ENCODE measurements at places on chromosomes 6 and 20.

- DNase-seq = no peak
Observed at GRCh38 chr20:41369673-41370072, 3.1 kb upstream of the EMILIN3 start.

- DNase-seq = no peak
Observed at GRCh38 chr6:110629153-110629552, 152.7 kb upstream of the SLC22A16 start.

DNA sequence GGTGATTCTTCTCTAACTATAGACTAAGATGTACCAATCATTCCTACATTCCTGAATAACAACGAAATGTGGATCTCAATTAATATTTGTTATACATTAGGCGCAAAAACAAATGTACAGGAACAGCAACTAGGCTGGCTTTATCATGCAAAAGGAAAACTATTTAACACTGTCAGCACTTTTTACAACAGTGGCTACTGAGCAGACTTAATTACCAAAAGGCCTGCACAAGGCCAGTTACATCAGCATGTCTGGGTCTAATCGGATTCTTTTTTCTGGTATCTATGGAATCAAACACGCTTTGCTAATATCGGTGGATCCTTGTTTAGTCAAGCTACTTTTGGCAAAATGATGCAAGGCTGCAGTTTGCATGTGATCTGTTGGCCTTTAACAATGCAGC lies 176.5 kb downstream of the UBE3D start:
- no peak for DNase-seq

DNA sequence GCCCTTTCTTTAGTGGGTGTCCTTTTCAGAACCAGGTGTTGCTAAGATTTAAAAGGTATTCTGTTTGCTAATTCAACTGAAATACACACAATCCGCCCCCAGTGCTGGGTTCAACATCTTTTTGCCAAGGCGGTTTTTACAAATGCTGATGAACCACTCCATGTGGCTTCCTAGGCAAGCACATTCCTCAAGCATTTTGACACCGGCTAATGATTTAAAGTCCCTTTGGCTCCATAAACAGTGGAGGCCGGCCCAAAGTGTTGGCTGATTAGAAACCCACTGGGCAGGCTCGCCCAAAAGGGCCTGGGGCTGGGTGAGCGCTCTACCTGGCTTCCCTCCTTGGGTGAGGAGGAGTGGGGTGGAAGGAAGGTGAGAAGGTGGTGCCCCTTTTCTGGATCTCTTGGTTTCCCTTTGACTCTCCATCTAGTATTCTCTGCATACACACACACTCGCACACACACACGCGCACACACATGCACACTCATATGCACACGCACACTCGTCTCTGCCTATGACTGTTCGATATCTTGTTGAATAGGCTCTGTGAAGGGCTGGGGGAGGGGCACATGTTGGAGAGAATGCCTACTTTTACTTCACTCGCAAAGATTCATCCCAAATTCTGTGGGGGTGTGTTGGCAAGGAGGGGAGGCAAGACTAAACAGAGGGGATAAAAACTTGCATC lies 66.7 kb upstream of the ARMC2 start:
- DNase-seq = no peak

DNA sequence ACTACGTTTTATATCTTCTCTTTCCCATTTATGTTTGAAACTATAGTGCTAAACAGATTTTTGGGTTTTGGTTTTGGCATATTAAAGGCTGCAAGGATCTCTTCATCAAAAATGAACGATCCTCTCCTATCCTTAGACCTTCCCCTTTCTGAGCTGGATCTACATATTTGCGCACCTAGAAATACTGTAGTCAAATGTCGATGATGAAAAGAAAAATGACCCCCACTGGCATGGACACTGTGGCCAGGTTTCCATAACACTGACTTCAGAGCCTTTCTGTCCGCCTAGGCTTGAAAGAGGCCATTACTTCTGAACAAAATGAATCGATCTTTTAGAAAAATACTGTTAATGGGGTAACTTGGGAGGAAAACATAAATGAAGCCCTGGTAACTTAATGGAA lies 5.8 kb downstream of the FLRT3 start:
- DNase-seq = no peak

DNA sequence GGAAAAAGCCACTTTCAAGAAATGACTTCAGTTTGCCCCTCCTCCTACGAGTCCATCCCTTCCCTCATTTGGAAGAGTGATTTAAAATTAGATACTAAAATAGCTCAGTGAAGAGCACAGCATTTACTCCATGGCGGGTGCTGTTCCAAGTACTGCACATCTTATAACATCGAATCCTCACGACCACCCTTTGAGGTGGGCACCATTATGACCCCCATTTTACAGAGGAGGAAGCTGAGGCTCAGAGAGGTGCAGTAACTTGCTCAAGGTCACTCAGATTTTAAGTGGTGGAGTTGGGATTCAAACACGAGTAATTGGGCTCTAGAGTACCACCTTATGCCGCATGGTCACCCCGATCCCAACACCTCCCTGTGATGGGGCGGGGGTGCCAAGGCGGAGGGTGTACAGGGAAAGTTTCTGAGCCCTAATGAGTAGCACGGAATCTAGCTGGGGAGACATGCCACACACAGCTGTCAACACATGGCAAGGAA lies 25.5 kb downstream of the TTBK1 start:
- DNase-seq = no peak

DNA sequence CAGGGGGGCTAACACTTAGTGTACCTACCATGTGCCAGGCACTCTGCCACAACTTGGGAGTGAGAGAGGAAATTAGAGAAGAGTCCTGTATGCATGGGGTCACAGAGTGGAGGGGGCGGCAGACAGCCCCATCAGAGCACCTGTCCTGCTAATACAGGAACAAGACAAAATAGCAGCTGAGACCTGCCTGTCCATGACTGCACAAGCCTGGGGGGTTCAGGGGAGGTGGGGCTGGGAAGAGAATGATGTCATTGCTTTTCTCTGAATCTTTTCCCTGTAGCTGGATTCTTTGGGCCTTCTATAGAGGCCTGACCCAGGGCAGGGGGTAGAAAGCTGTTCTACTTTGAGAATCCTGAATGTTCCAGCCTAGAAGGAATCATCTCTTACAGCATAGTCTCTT lies 37.4 kb downstream of the FOXP4 start:
- DNase-seq = no peak

DNA sequence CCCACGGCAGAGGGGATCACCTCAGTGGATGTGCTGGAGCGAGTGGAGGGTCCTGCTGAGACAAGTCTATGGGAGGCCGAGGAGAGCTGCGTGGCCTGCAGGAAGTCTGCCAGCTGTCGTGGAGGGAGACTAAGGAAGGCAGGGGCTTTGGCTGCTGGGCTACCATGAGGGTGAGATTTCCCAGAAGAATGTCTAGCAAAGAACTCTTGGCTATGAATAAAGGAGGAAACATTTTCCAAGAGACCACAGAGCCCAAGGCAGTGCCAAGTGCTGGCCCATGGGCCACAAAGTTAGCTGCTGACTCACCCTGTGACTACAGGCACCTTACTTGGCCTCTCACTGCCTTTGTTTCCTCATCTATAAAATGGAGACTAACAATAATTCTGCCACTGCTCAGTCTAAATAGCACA lies 73.4 kb downstream of the PRDM1 start:
- DNase-seq = no peak

GRCh38 chr6:8731874-8732273 lies 296.5 kb upstream of the SLC35B3 start:
- no peak for DNase-seq

- peak; percentile 14 for DNase-seq
Observed at GRCh38 chr6:43391440-43392031, 22.1 kb upstream of the ZNF318 start.

DNA sequence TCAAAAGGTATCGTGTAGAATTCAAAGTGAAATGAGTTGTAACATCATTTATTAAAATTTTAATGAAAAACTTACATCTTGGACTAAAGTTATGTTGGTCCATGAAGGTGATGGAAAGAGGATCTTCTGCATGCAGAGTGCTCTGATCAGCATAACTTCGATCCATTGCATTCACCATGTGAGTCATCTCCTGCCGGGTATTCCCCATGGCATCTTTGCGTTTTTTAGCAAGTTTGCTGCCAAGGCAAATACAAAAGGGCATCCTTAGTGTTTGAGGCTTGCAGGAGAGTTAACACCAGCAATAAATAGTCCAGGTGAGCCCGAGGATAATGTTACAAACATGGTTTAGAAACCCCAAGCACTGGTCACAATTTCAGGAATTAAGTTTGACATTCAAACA lies 104.2 kb upstream of the THEMIS start:
- DNase-seq = no peak

DNA sequence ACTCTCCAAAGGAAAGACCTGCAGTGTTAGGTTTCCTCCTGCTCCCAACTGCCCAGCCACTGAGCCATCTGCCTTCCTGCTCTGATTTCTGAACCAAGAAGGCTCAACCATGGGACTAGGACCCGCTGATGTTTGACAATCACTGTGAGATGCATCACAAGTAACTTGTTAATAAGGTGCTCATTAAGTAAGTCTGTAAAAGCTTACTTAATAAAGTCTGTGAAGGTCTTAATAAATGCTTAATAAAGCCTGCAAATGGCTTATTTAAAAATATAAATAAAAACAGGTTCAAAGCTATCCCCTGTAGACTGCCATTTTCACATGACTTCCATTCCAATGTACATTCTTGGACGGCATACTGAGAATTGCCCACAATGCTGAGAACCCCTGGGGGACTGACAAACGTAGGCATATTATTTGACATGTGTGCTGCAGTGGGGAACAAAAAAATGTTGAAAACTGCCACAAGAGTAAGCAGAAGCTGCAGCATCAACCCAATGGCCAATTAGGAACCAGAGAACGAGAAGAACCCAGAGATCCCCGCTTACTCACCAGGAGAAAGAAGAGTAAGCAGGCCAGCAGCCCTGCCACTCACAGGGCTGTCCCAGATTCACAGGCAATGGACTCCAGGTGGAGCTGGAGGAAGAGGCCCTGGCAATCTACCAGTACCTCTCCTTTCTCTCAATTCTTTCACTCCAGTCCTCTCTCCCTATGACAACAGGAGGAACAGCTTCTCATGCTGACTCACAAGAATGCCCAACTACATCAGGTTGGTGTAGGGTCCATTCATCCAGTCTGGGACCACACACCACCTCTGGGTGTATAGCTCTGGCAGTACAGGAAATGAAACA lies 19.5 kb downstream of the KIF13A start:
- no peak for DNase-seq

DNA sequence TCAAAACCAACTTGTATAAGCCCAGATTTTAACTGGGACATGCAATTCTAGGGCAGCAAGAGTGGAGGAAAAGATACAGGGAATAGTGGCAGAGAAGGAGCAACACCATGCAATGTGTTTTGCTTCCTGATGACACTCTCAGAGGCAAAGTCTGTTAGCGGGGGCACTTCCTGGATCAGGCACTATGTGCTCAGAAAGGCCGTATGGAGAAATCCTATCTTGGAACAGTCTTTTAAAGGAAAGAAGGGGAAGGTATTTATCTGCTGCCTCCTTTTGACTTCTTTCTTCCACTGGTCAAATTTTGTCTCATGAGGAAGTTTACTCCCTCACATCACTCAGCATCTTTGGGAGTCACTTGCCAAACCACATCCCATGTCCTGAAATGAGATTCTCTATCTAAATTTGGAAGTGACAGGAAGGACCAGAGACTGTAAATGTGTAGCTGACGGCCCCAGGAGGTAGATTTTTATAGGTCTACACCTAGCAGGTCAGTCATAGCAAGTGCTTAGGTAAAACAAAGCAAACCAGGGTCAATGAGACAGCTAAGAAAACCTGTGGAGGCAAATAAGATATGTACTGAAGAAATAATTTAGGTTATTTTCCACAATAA lies 91.7 kb upstream of the ELOVL5 start:
- DNase-seq = no peak

- no peak for DNase-seq
Observed at GRCh38 chr6:89289710-89290109, 25.4 kb downstream of the GABRR2 start.

GRCh38 chr20:53210931-53211330 lies 238.8 kb downstream of the TSHZ2 start:
- no peak for DNase-seq

- DNase-seq = no peak
Observed at GRCh38 chr6:113004470-113005270, 657.5 kb downstream of the RFPL4B start.

DNA sequence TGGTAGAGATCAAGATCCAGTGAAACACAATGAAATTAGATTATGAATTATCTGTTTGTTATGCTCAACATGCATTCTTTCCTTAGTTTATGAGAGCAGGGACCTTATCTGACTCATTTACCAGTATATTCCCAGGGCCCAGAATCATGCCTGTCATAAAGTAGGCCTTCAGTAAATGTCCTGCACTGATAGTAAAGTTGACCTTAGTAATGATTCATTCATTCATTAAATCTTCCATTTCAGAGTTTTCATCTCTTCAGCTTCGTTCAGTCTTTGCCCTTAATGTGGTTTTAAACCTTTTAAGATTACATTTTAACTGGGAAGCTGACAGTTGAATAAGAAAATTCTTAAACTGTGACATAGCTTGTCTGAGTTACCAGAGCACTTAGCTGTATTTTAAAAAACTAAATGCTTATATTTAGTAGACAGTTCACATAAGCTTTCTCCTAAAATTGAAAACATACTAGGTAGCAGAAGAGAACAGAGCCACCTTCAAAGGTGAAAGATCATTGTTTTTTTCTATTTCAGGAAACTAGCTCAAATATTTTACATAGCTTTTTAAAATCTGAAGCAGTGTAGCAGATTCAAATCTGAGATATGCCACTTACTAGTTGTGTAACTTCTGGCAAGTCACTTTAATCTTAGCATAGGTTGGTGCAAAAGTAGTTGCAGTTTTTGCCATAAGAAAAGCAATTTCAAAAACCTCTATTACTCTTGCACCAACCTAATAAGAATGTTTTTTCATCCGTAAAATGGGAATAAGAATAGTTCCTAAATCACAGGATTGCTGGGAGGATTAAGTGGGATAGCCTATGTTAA lies 41.4 kb downstream of the MCM8 start:
- no peak for DNase-seq

- no peak for DNase-seq
Observed at GRCh38 chr6:78577585-78577984, 289.8 kb upstream of the IRAK1BP1 start.

GRCh38 chr6:11791354-11792107 lies 12.9 kb upstream of the ADTRP start:
- no peak for DNase-seq

GRCh38 chr6:15793288-15793687 lies 130.5 kb upstream of the DTNBP1 start:
- DNase-seq = no peak

GRCh38 chr6:80357674-80358073 lies 251.2 kb downstream of the BCKDHB start:
- no peak for DNase-seq

DNA sequence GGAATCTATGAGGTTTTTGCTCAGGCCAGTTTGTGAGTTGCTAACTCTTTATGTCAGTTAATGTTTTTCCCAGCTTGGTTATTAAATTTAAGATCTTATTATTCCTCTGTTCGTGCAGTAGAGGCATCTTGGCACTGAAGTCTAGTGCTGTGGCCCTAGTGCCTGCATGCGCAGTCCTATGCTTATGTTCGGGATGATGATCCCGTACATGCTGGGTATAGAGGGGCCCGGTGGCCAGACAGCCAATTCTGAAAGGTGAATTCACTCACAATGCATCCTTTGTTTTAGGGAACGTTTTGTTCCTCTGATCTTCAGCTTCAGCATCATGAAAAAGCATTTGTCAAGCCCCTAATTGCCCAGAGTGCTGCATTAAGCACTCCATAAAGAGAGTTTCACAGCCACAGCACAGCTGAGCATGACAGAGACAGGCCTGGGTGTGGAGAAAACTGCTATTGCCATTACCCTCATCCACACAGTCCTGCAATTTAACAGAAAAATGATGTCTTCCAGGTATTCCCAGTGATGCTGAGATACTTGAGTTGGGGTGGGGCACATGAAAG lies 39.8 kb upstream of the BACH2 start:
- no peak for DNase-seq

Measured in activated CD8-positive, alpha-beta memory T cell treated with anti-CD3 and anti-CD28 coated beads for 1 hour (primary cell).